ENCODE measurements at places on chromosomes 12 and 14.

- no peak for DNase-seq
Measured at GRCh38 chr14:92581966-92582566, 68.5 kb downstream of the RIN3 start.

GRCh38 chr12:88600272-88600671 is 20.0 kb upstream of the KITLG start:
- peak; percentile 89 for DNase-seq

GRCh38 chr12:67589078-67589477 is 59.5 kb upstream of the DYRK2 start:
- peak; percentile 22 for DNase-seq

DNA sequence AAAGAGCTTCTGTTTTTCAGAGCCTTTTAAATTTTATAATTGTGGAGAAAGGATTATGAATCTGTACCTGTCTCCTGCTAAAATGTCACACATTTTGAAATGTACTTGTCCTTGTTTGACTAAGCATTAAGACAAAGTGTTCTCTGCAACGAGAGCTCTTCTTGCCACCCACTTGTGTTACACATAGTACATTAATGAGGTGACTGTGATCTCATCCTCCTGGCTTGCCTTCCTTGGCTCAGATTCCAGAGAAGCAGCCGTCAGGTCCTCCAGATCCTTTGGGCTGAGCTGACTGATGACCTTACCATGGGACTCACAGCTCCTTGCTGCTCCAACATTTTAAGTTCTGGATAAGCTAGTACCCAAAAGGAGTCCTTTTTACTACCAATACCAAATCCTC is 81.4 kb downstream of the BBS10 start:
- peak; percentile 91 for DNase-seq

- DNase-seq = peak; percentile 67
Measured at GRCh38 chr12:51341251-51342007, 5.0 kb downstream of the CELA1 start.

GRCh38 chr12:13311551-13311950 is 115.0 kb downstream of the EMP1 start:
- peak; percentile 9 for DNase-seq

DNA sequence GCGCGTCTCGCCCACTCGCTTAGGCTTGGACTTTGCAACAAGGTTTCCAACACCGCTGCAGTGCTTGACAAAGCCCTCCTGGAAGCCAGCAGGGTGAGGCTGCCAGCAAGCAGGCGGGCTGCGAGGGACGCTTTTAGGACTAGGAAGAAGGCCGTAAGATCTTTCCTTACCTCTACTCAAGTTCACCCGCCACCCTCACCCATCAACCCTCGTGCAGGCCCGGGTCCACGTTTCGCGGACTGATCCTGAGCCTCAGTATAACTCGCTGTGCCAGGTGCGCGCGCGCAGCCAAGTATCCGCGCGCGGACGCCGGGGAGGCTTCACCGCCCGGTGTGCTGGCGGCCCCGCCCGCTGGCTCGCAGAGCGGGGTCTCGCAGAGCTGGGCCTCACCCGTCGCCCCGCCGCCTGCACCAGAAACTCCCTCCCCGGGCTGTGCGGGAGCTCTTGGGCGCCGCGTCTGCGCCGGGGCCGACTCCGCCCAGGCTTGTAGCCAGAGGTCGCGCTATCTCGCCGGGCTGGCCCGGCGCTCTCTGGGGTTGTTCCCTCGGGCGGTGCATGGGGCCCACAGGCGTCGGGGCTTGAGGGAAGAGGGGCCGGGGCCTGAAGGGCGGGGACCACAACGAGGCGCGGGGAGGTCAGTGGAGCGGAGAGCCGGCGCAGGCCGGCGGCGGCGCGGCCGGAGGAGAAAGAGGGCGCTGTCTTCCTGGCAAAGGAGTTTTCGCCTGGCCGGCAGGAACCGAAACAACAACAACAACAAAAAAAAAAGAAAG is 7.6 kb upstream of the SIX1 start:
- peak; percentile 70 for DNase-seq

DNA sequence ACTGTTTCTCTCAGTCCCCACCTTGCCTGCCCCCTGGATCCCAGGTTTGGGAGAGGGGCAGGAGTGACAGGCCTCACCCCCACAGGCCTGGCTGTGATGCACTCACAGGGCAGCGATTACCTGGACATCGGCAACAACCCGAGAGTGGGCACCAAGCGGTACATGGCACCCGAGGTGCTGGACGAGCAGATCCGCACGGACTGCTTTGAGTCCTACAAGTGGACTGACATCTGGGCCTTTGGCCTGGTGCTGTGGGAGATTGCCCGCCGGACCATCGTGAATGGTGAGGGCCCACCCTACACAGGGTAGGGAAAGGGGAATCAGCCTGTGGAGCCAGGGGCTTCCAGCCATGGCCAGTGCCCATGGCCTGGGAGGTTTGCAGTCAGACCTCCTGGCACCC is 8.6 kb downstream of the ACVRL1 start:
- no peak for DNase-seq

All from fibroblast of skin of right biceps (primary cell).